ENCODE measurements at places on chromosomes 5 and 9. TPM values are rescaled to one million over a fixed set of nuclear protein-coding genes. Genes with fewer than 3 reads are reported as not detected.

GRCh38 chr9:86752733-86753132 is 194.6 kb downstream of the GAS1 start:
- no peak for DNase-seq

GRCh38 chr5:150529555-150529954 is 21.6 kb downstream of the NDST1 start:
- DNase-seq, result no peak

- no peak for DNase-seq
Observed at GRCh38 chr9:131169563-131170240, 44.3 kb downstream of the NUP214 start.

DNA sequence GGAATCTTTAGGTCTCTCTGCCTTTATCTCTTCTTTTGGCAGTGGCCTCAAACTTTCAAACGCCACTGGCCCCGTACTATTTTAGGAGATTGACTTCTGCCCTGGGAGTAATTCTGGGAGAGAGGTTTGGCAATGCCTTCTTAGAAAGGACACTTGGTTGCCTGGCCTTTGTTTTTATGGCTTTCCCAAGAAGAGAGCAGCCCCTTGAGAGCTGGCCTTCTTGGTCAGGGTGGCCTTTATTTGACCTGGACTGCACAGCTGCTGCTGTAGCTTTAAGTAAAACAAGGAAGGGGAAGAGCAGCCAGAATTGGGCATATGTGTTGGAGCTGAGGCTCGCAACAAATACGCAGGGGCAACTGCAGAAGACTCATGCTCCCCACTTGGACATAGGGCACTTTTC is 60.8 kb downstream of the PTPN3 start:
- DNase-seq, result no peak

DNA sequence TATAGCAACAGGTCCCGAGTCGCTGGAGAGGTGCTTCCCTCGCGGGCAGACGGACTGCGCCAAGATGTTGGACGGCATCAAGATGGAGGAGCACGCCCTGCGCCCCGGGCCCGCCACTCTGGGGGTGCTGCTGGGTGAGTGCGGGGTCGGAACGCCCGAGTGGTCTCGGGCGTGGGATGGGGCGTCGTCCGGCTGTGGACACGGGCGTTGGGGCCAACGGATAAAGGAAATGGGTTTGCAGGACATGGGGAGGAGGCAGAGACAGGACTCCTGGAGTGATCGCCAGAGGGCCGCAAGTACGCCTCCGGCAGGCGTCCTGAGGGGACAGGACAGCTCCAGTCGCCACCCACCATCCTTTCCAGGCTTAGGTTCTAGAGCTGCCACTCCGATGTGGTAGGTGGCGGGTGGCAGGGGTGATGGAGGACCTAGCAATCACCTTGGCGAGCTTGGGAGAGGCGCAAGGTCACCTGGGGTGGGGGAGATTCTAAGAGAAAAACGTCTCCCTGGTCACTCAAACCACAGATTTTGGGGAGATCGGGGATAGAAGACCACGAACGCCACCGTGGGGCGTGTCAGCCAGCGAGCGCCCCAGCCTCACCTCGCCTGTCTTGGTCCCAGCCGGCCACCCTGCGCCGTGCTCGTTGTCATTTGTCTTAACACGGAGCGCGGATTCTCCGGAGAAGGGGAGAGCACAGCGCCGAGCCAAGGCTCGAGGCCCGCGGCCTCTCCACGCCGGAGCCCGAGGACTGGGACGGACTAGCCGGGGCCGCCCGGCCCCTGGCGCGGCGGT is 922 bp downstream of the LMX1B start:
- DNase-seq, result no peak

- DNase-seq, result no peak
Observed at GRCh38 chr5:113022661-113023060, 46.1 kb downstream of the DCP2 start.

DNA sequence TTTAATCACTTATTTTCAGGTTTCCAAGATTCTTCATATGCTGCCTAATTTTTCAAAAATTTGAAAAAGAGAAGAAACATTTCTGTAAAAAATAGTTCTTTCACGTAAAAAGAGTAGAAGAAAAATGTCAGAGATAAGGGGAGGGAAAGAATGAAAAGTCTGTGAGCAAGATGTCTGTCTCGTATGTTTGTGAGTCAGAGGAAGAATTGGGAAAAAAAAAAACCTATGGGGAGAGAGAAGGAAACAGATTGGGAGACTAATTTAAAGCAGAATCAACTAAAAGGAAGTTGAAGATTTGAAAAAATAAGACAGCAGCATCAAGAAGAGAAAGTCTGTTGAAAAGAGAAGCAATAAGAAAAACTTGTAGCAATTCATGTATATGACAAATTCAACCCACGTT is 456.3 kb downstream of the HINT1 start:
- DNase-seq, result no peak

GRCh38 chr9:13899924-13900323 is 414.0 kb downstream of the NFIB start:
- no peak for DNase-seq

DNA sequence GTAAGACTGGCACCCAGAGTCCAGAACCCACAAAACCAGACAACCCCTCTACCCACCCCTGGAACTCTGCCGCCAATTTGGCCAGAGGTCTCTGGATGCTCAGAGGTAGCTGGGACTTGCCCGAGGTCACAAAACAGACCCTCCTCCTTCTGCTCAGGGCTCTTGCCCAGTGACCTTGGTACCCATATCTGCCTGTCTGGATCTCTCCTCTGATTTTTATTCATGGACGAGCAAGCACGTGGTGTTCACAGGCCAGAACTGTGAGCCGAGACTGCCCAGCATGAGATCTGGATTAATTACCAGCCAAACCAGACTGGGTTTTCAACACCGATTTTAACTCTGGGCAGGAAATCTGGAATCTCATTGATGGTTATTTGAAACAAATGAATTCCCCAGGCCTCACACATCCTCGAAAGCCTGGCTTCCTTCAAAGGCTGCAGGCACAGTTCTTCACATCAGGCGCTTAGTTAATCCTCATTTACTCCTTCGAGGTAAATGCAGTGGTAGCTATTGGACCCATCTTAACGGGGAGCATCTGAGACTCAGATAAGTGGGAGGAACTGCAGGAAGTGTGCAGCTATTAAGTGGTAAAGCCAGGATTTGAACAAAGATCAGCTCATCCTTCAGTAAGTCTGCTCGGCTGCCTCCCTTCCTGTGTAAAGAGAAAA is 21.4 kb downstream of the COL27A1 start:
- DNase-seq, result no peak

GRCh38 chr9:112552229-112553056 is 65.8 kb downstream of the KIAA1958 start:
- no peak for DNase-seq

GRCh38 chr5:181164076-181164952 is 16.9 kb downstream of the OR2V2 start:
- DNase-seq, result no peak

DNA sequence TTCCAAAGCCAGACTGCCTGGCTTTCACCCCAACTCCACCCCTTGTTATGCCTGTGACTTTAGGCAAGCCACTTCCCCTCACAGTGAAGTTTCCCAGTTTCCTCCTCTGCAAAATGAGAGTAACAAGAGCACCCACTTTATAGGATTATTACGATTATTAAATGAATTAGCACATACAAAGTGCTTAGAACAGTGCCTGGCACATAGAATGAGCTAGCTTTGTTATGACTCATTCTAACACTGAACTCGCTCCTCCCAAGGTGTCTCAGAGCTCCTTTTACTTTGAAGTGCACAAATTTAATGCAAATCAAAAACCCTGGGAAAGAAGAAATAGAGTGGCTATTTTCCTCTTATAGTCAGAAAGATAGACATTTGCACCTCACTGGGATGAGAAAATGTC is 34.3 kb downstream of the DNAH5 start:
- DNase-seq, result no peak

DNA sequence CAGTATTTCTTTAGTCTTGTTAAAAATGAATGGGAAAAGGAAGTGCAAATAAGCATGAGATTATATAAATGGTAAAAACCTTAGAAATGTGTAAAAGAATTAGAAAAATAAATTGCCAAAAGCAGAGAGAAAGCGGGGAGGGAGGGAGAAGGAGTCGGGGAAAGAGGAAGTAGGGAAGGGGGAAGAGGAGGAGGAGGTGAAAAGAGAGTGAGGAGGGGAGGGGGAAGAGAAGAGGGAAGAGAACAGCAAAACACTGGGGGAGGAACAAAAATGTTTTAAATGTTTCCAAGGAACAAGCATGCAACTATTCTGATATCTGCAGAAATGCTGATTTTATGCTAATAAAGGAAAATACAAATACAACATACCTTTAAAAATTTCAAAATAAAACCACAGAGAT is 317.5 kb downstream of the PIK3R1 start:
- no peak for DNase-seq

DNA sequence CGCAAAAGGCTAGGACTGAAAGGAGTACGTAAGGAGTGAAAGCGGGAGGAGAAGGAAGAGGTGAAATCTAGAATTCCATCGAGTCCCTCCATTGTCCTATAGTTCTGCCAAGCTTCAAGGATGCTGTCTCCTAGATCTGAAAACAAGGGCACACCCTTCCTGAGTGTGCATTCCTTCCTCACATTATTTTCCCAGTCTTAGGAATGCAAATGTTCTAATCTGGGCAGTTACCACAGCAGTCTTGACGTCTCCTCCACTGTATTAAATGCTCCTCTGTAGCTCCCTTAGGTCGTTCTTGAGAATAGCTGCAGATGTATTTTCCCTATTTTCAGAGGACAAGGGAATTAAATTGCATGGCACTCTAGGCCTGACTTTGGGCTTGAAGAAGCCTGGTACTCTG is 127.6 kb downstream of the SLIT3 start:
- no peak for DNase-seq

GRCh38 chr5:1797103-1797800 is 2.4 kb downstream of the MRPL36 start:
- DNase-seq, result no peak

- DNase-seq, result no peak
Observed at GRCh38 chr9:95363051-95363841, 45.7 kb upstream of the FANCC start.

- DNase-seq, result no peak
Observed at GRCh38 chr5:17720071-17720470, 85.8 kb downstream of the TAF11L14 start.

DNA sequence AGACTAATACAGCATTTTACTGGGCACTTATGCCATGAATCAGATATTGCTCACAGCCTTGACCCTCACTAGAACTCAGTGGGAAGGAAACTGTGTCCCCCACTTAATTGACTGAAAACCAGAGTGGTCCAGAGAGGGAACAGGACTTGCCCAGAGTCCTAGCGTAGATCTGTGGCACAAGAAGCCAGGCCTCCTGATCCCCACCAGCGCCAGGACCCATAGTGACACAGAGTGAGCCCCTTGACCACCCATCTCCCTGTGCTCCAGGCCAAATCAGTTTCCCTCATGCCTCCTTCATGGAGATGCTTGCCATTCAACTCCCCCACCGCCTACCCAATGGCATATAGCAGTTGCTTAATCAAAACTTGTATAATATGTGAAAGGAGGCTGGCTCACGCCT is 8.3 kb downstream of the KIF12 start:
- DNase-seq, result no peak

- DNase-seq, result no peak
Observed at GRCh38 chr9:33455945-33456344, 8.6 kb upstream of the AQP3 start.

- DNase-seq, result no peak
Observed at GRCh38 chr5:72125941-72126620, 18.8 kb downstream of the MAP1B start.

DNA sequence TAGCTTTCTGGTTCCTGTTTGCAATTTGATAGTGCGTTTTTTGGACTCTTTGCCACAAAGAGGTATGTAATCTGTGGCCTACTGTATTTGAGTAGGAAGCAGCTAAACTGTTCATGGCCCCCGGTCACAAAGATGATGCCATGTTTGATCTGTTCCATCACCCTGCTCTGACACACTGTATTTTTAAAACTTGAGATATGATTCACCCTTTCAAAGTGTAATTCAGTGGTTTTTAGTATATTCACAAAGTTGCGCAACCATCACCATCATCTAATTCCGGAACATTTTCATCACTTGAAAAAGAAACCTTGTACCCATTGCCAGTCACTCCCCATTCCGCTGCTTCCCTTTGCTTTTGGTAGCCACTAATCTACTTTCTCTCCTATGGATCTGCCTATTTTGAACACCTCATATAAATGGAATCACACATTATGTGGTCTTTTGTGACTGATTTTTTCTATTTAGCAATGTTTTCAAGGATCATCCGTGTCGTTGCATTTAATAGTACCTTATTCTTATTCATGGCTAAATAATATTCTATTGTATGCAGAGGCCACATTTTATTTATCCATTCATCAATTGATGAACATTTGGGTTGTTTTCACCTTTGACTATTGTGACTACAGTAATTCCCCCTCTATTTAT is 141.6 kb downstream of the NR3C1 start:
- no peak for DNase-seq

GRCh38 chr5:92337772-92338234 is 954.7 kb upstream of the ARRDC3 start:
- DNase-seq, result no peak

- DNase-seq, result no peak
Observed at GRCh38 chr5:84191281-84191680, 193.4 kb downstream of the EDIL3 start.

DNA sequence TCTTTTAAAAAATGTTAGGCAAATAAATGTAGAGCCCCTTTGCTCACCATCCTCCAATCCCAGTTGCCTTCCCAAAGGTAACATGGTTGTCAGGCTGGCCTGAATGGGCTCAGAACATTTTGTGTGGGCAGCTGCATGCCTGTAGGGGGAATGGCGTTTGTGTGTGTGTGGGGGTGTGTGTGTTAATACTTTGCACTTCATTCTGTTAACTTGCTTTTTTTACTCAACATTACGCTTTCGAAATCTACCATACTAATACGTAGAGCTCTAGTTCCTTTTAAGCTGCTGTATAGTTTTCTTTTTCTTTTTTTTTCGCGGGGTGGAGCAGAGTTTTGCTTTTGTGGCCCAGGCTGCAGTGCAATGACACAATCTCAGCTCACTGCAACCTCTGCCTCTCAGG is 14.0 kb downstream of the MYOZ3 start:
- DNase-seq, result no peak

DNA sequence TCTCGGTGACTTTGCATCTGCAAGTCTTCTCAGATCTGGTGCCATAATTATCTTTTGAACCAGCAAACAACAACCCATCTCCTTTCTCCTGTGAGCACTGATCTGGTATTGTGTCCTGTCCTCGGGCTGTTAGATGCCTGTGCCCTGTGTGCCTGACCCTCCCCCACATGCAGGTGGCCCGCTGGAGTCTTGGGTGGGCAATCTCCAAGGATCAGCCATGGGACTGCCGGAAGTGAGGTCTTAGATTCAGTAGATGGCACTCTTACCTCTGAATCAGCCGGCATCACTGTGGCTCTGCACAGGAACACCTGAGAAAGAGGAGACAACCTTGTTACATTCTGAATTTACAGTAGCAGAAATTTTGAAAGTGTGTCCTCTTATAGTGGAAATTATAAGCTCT is 172.4 kb downstream of the IRX2 start:
- no peak for DNase-seq

GRCh38 chr5:141753971-141754713 is 72.1 kb upstream of the ARAP3 start:
- no peak for DNase-seq

- DNase-seq, result no peak
Observed at GRCh38 chr5:74851684-74852353, 14.4 kb downstream of the FAM169A start.

FBP2 gene
- total RNA-seq, result 0.31 TPM

INSL6 gene
- not detected for total RNA-seq

Data from left cardiac atrium (tissue), 4 donors.